Amniotic stem cell (primary cell): ENCODE measurements at places on chromosomes 1 and 21.
A peak's percentile ranks its signal among the peaks of the same experiment; 100 is the strongest.

DNA sequence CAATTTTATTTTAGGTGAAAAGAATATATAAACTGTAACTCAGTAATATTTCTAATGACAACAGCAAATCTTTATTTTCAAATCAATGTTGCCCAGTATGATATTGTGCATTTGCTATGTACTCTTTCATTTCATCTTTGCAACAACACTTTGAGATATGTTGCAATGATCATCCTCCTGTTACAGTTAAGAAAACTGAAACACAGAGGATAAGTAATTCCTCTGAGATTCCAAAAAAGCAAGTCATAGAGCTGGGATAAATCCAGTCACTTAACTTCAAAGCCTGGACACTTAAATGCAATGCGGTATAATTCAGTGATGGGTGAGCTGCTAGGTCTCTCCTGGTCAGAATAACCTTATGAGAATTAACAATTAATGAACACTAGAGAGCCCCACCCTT lies 48.6 kb upstream of the EXO1 start:
- DNase-seq = peak; percentile 20

GRCh38 chr1:233373226-233373625 lies 45.7 kb downstream of the MAP3K21 start:
- DNase-seq = no peak

GRCh38 chr21:25462517-25462971 lies 144.7 kb downstream of the MRPL39 start:
- DNase-seq = no peak

DNA sequence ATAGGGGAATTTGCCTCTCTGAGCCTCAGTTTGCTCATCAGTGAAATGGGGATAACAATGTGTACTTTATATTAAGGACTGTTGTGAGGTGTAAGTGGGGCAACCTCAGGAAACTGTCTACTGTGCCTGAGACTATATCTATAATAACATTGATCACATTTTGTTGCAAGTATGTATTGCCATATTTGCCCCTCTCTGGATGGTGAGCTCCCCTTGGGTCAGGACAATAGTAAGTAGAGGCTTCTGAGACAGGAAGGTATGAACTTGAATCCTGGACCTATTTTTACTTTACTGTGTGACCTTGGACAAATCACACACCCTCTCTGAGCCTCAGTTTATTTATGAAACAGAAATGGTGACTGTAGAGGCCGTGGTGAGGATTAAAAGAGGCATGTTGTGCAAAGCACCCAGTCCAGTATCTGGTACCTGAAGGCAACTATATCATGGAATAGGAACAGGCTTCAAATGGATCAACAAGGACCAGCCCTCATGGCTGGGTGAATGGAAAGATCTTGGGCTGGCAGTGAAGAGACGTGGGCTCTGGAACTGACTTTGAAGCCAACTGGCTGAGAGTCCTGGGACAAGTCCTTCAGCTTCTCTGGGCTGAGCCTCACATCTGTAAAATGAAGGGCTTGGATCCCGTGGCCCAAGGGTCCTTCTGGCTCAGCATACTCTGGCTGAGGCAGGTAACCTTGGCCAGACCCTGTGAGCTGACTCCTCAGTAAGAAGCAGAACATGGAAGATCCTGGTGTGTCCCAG lies 35.0 kb upstream of the ID3 start:
- no peak for DNase-seq
